ELF-1 (cell line): ENCODE measurements at places on chromosomes 5 and 9.

DNA sequence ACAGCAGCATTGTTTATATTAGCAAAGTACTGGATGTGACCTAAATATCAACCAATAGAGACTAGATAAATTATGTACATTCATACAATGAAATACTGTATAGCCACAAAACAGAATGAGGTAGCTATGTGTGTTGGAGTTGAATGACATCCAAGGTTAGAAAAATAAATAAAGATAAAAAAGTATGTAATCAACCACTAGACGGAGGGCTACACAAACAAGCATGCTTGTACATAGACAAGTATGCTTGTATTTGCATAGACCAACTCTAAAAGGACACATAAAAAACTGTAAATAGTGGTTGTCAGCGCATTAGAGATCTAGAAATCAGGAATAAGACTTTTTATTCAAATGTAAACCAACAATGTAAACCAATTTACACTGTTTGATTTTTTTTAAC, 3.0 kb downstream of the FEM1C start:
- DNase-seq: no peak

GRCh38 chr9:121707477-121708424, 56.3 kb downstream of the DAB2IP start:
- DNase-seq: no peak

- DNase-seq: no peak
Observed at GRCh38 chr5:166370928-166371690, 1920.3 kb upstream of the WWC1 start.

- DNase-seq: no peak
Observed at GRCh38 chr5:55713871-55714270, 1.7 kb upstream of the SLC38A9 start.

- no peak for DNase-seq
Observed at GRCh38 chr5:36027711-36028110, 36.5 kb upstream of the UGT3A1 start.

DNA sequence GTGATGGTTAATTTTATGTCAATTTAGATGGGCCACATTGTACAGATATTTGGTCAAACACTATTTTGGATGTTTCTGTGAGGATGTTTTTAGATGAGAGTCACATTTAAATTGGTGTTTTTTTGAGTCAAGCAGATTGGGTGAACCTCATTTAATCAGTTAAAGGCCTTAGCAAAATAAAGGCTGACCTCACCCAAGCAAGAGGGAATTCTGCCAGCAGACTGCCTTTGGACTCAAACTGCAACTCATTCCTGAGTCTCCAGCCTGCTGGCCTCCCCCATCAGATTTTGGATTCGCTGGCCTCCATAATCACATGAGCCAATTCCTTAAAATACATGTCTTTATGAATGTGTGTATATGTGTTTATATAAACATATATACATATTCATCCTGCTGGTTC, 282.7 kb upstream of the POU5F2 start:
- DNase-seq: no peak

DNA sequence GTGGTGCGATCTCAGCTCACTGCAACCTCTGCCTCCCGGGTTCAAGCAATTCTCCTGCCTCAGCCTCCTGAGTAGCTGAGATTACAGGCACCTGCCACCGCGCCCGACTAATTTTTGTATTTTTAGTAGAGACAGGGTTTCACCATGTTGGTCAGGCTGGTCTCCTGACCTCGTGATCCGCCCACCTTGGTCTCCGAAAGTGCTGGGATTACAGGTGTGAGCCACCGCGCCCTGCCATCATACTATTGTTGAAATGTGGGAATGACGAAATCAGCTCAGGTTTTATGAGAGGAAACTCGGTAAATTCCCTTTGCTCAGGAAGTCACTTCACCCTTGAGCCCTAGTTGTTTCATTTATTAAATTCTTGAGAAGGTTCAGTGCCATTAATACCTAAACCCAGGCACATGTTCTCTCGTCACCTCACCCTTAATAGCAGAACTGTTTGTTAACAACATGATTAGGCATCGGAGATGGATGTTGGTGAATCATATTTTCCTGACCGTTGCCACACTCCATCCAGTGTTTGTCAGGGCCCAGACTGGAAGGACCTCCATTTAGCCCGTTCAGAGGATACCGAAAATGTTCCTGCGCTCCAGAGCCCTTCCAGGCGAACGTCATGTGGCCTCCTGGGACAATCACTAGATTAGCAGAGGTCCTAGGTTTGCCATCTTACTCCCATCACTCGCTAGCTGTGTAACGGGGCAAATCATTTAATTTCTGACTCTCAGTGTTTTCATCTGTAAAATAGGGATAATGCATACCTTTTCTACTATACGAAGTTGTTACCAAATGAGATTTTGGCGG, 20.0 kb upstream of the CREBRF start:
- DNase-seq: no peak

- no peak for DNase-seq
Observed at GRCh38 chr9:118515947-118516346, 811.7 kb downstream of the TLR4 start.

DNA sequence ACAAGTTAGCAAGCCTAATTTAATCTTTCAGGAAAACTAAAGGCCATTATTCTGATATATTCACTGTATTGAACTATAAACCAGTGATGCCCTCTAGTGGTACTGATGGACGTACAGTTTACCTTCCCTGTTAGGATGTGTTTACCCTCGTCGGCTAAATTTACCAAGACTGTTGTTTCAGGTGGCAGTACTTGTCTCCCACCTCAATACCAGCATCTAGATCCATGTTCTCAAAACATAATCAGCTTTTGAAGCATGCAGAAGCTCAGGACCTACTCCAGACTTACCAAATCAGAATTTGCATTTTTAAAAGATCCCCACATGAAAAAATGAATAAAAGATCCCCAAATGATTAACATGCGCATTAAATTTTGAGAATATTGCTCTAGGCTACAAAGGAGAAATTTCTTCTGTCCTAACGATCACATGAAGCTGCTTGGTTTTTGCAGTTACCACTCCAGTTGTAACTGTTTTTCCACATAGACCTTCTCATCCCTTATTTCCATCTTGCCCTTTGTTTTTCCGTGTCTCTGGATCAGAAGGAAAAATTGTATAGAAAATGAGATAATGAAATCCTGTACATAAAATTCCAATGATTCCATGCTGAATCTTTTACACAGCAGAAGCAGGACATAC, 3.2 kb upstream of the BAAT start:
- no peak for DNase-seq

DNA sequence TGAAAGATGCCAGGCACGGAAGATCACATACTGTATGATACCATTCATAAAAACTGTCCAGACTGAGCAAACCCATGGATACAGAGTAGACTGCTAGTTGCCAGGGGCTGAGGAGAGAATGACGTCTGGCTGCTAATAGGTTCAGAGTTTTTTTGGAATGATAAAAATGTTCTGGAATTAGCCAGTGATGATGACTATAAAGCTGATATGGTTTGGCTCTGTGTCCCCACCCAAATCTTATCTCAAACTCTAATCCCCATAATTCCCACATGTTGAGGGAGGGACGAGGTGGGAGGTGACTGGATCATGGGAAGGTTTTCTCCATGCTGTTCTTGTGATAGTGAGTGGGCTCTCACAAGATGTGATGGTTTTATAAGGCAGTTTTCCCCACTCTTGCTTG, 37.4 kb downstream of the CAMSAP1 start:
- DNase-seq: no peak

- DNase-seq: no peak
Observed at GRCh38 chr5:134437340-134437846, 25.7 kb upstream of the CDKN2AIPNL start.

GRCh38 chr9:16595227-16595626, 275.2 kb downstream of the BNC2 start:
- DNase-seq: no peak
